Esophagus squamous epithelium (tissue), 5 donors: ENCODE measurements at places on chromosomes 16 and 17.

- H3K27ac ChIP-seq: no peak overlapping the region
- no peak for DNase-seq
- no peaks in the 10 kb centered on the region for H3K36me3 ChIP-seq
- H3K4me3 ChIP-seq: no peak overlapping the region
Observed at GRCh38 chr16:29710227-29711219, 31.5 kb downstream of the QPRT start.

DNA sequence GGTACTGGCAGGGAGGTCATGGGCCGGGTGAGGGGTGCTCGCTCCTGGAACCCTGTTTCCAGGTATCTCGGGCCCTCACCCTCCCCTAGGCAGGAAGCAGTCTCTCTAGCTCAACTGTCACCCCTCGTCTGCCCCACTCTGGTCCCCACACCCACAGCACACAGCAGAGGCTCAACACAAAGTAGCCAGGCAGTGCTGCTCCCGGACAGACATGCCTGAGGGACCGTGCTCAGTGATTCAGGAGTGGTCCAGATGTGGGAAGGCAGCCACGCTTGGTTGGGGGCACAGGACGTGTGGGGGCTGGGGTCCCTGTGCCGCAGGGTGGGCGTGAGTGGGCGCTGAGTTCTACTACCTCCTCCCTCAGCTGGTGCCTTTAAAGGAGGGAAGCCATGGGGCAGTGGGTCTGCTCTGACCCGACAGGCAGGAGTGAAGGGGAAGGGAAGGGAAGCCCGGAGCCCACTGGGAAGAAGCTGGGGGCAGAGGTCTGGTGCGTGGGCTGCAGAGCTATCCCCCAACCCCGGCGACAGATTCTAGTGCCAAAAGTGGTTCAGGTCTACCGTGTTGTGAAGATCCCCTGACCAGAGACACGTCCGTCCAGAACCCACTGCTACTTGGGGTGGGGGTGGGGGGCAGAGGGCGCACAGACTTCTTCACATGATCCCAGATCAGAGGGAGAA lies 11.8 kb downstream of the SLC16A3 start:
- peaks cover 28% of the 10 kb centered on the region for H3K36me3 ChIP-seq
- H3K4me1 ChIP-seq: peaks cover 68% of the 10 kb centered on the region
- no peaks in the 10 kb centered on the region for H3K27me3 ChIP-seq
- no peak overlapping the region for H3K4me3 ChIP-seq
- no peak for DNase-seq
- peak overlapping the region; percentile 47 for H3K27ac ChIP-seq

GRCh38 chr17:76336756-76337412 lies 16.8 kb downstream of the PRPSAP1 start:
- no peak for DNase-seq
- no peak overlapping the region for H3K27ac ChIP-seq
- no peaks in the 10 kb centered on the region for H3K27me3 ChIP-seq
- no peak overlapping the region for H3K4me3 ChIP-seq
- no peaks in the 10 kb centered on the region for H3K36me3 ChIP-seq

- peak overlapping the region; percentile 96 for H3K27ac ChIP-seq
- H3K4me1 ChIP-seq: peaks cover 21% of the 10 kb centered on the region
- H3K27me3 ChIP-seq: no peaks in the 10 kb centered on the region
Observed at GRCh38 chr16:2881783-2882649, 999 bp upstream of the FLYWCH2 start.

DNA sequence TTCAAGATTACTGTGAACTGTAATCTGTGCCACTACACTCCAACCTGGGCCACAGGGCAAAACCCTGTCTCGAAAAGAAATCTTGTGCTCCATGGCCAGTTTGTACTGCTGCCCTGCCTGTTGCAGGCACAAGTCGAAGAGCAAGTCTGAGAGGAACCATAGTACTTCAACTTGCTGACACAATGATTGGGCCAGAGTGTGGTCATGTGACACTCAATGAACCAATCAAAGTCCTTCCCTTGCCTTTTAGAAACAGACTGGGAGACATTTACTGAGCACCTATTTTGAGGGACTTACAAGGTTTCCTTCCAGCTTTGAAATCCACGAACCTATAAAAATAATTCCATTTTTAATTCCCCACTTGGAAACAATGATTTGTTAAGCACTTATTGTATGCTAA lies 39.8 kb upstream of the TMC5 start:
- H3K27me3 ChIP-seq: no peaks in the 10 kb centered on the region
- no peak for DNase-seq
- no peak overlapping the region for H3K4me3 ChIP-seq
- H3K36me3 ChIP-seq: no peaks in the 10 kb centered on the region
- no peak overlapping the region for H3K27ac ChIP-seq
- peaks cover 7% of the 10 kb centered on the region for H3K4me1 ChIP-seq

DNA sequence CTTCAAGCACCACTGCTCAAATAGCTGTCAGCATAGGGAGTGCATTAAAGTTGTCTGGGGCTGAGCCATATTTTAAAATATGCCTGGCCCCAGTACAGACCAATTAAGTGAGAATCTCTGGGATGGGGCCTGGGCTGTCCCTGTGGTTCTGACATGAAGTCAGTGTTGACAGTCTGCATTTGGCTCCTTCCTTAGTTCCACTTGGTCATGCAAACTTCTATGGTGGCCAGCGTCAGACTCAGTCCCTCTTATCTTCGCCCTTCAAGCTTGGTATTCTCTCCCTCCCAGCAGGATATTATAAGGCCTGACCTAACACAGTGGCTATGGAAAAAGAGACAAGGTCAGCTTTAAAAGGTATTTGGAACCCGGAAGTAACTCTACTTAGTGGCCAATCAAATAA lies 177.2 kb downstream of the PMP22 start:
- peaks cover 48% of the 10 kb centered on the region for H3K27me3 ChIP-seq
- DNase-seq: no peak
- H3K4me3 ChIP-seq: no peak overlapping the region

GRCh38 chr17:28030386-28030785 lies 12.1 kb upstream of the NLK start:
- H3K27ac ChIP-seq: no peak overlapping the region
- DNase-seq: no peak
- no peaks in the 10 kb centered on the region for H3K4me1 ChIP-seq
- no peak overlapping the region for H3K4me3 ChIP-seq

- no peak for DNase-seq
- H3K36me3 ChIP-seq: peaks cover 69% of the 10 kb centered on the region
- H3K27ac ChIP-seq: no peak overlapping the region
- H3K4me3 ChIP-seq: no peak overlapping the region
Observed at GRCh38 chr16:67907397-67908180, 14.5 kb downstream of the PSKH1 start.

DNA sequence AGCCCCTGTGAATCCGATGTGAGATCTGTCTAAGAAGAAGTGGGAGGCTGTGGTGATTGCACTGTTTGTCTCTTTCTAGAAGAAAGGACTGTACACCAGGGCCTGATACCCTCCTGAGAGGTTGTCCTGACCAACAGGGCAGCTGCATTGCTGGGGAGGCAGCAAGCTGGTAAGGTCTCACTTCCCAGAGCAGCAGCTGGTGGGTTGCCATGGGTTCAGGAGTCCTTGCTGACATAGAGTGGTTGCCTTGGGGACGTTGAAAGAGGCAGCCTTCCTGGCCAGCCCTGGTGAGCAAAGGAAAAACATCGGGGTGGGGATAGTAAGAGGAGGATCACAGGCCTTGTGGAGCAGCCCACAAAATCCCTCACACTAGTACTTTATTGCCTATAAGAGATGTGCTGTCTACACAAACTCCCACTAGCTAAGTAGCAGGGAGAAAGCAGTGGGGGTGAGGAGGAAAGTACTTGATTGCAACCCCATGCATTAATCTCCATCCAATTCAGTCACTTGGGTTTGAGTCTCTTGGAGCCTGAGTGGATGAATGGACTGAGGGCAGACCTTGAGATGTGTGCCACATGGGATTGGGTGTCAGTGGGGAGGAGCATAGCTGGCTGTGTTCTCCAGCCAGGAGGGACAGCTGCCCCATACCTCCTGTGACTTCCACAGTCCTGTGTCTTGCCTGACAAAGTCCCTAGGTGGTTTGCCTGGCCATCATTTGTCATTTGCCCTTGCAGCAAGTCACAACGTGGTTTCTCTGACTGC lies 143.8 kb upstream of the RPL38 start:
- H3K27me3 ChIP-seq: no peaks in the 10 kb centered on the region
- no peak overlapping the region for H3K4me3 ChIP-seq
- no peaks in the 10 kb centered on the region for H3K4me1 ChIP-seq
- DNase-seq: no peak
- H3K27ac ChIP-seq: no peak overlapping the region

GRCh38 chr16:2370721-2371120 lies 30.2 kb upstream of the ABCA3 start:
- no peak for DNase-seq
- H3K4me1 ChIP-seq: no peaks in the 10 kb centered on the region
- no peaks in the 10 kb centered on the region for H3K27me3 ChIP-seq
- H3K27ac ChIP-seq: no peak overlapping the region

DNA sequence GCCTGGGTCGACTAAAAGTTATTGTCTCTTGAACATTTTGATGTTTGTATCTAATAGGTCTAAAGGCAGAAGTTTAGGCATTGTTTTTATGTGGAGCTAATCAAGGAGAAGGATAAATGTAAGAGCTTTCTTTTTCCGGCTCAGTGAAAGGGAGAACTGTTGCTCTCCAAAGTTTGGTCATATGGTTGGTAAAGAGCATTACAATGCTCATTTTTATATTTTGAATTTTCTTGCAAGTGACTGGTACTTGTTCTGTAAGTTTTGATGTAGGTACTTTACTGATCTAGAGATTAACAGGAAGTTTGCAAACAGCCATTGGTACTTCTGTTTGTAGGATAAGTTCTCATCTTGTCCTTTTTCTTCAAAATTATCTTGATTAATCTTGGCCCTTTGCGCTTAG lies 30.9 kb upstream of the BCAS3 start:
- H3K27ac ChIP-seq: no peak overlapping the region
- H3K4me1 ChIP-seq: peaks cover 8% of the 10 kb centered on the region
- peaks cover 7% of the 10 kb centered on the region for H3K36me3 ChIP-seq
- DNase-seq: no peak
- H3K4me3 ChIP-seq: no peak overlapping the region

DNA sequence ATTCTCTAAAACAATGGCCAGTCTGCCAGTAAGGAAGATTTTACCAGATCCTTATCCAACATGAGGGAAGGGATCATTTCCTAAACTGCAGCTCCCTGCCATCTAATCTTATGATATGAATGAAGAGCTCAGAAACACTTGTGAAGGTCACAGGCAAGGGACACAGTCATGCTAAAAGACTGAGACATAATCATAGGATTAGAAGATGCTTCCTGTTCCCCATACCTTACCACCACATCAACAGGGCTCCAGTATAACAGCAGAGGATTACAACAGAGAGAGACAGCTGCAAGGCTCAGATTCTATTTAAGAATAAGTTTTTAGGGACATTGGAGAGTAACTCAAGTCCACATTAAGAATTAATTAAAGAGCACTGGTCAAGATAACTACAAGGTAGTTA lies 93.3 kb downstream of the BRIP1 start:
- H3K4me1 ChIP-seq: peaks cover 2% of the 10 kb centered on the region
- H3K36me3 ChIP-seq: no peaks in the 10 kb centered on the region
- no peak overlapping the region for H3K27ac ChIP-seq
- no peak overlapping the region for H3K4me3 ChIP-seq
- no peaks in the 10 kb centered on the region for H3K27me3 ChIP-seq

DNA sequence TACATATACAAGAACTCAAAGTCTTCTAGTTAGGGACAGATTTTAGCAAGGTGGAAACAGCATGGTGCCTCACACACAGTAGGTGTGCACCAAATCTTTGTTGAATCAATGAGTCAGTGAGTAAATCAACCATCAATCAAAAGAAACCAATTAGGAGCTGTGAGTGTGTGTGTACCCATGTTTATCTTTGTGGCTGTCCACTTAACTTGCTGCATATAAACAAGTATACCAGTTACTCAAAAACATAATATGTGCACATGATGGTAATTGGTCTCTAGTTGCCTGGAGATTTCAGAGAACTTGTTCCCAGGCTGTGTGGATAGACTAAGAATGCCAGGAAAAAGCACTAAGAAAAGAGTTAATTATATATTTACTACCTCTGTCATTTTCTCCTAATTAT lies 272.2 kb upstream of the CCL2 start:
- H3K27me3 ChIP-seq: no peaks in the 10 kb centered on the region
- no peak overlapping the region for H3K4me3 ChIP-seq
- no peak for DNase-seq
- H3K27ac ChIP-seq: no peak overlapping the region
